ENCODE measurements at places on chromosomes 5 and 9.

DNA sequence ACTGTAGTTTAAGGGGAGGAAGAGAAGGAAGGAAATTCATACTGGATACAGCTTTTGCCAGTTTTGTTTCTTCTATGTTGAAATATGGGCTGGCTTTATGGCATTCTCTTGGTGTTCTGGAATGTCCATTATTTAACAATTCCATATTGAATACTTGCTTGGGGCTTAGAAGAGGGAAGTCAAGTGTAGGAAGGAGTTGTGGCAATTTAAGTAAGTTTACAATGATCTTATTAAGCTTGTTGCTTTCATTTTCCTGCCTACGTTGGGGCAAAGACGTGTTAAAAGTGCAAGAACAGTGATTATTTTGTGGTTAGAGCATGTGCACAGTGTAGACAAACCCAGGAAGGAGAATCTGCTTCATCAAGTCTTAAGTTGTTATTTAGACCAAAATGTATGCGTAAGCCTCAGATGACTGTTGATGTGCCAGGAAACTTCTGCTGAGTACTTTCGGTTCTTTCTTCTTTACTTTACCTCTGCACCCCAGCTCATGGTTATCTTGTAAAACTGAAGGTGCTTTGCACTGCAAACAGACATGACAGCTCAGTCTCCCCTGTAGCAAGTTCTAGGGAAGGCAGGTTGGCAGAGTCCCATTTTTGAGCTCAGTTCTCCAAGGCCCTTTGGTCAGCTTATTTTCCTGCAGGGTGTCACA lies 75.8 kb downstream of the F2RL2 start:
- H3K36me3 ChIP-seq, result peaks cover 5% of the 10 kb centered on the region
- H3K27me3 ChIP-seq, result peaks cover 6% of the 10 kb centered on the region
- no peak for DNase-seq
- H3K4me1 ChIP-seq, result peaks cover 4% of the 10 kb centered on the region
- H3K27ac ChIP-seq, result no peak overlapping the region

DNA sequence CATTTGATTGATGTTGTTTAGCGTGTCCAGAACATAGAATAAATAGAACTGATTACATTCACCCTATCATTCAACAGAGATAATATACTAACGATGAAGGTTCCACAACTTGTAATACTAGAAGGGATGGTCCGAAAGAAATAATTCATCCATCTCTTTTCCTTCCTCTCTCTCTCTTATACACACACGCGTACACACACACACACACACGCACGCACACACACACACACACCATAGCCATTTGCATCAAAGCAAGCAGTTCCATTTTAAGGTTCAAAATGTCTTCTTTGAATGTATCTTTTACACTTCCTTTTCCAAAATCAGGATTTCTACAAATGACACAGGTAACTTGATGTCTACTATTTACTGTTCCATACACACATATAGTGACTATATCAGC lies 887 bp downstream of the GDA start:
- no peak overlapping the region for H3K27ac ChIP-seq
- DNase-seq, result no peak
- peak overlapping the region; percentile 89 for H3K4me3 ChIP-seq
- H3K4me1 ChIP-seq, result no peaks in the 10 kb centered on the region

DNA sequence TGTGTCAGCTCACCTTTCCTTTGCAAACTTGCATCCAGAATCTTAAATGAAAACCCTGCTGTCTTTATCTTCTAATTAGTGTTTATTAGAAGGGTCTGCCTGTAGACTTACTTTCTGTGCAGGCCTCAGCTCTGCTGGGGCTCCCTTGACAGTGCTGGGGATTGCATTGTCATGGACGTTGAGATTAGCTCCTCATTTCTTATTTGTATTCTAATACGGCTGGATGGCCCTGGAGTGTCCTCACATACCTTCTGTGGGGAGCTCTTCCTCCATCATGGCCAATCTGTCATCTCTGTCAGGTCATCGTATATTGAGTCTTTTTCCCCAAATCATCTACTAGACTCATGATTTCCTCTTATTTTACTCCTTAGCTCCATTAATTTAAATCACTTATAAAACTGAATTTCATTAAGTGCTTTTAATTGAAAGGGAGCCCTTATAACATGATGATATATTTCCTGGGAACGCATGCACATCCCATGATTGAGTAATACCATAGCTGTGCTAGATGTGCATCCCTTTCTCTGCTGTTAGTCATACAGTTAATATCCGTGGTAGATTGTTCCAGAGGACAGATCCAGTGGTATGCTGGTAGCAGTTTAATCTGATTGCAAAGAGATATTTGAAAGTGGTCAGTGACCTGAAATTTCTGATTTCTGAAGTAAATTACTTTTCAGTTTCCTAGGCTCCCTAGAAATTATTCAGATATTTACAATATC lies 61.6 kb downstream of the ICE1 start:
- no peaks in the 10 kb centered on the region for H3K4me1 ChIP-seq
- DNase-seq, result no peak
- no peaks in the 10 kb centered on the region for H3K27me3 ChIP-seq
- H3K27ac ChIP-seq, result no peak overlapping the region
- H3K4me3 ChIP-seq, result no peak overlapping the region

- H3K4me3 ChIP-seq, result no peak overlapping the region
- peaks cover 2% of the 10 kb centered on the region for H3K4me1 ChIP-seq
- no peak overlapping the region for H3K27ac ChIP-seq
- H3K27me3 ChIP-seq, result peaks cover 2% of the 10 kb centered on the region
Measured at GRCh38 chr5:4212071-4212739, 616.6 kb downstream of the IRX1 start.

DNA sequence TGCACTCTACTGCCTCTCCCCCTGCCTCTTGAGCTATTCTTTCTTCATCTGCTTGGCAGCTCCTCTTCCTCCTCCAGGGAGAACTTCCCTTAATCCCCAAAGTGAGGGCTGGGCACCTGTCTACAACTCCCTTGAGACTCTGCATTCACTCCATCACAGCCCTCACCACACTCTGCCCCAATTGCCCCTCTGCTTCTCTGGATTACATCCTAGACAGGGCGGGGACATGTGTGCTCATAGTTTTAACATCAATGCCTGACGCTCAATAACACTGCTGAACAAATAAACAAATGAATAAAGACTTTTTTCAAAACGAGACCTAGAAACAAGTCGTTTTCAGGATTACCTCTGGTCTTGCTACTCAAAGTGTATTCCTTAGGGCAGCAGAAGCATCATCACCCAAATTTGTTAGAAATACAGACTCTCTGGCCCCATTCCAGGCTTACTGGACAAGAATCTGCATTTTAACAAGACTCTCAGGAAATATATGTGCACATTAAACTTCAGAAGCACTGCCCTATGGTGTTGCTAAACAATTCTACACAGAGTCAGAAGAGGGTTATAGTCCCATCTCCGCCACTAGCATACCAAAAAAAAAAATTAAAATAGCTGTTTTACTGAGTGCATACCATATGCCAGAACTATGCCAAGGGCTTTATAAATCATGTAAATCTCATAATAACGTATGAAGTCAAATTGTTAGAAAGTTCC lies 115.6 kb downstream of the CDK5RAP2 start:
- H3K36me3 ChIP-seq, result no peaks in the 10 kb centered on the region
- no peak overlapping the region for H3K4me3 ChIP-seq
- H3K27ac ChIP-seq, result no peak overlapping the region

DNA sequence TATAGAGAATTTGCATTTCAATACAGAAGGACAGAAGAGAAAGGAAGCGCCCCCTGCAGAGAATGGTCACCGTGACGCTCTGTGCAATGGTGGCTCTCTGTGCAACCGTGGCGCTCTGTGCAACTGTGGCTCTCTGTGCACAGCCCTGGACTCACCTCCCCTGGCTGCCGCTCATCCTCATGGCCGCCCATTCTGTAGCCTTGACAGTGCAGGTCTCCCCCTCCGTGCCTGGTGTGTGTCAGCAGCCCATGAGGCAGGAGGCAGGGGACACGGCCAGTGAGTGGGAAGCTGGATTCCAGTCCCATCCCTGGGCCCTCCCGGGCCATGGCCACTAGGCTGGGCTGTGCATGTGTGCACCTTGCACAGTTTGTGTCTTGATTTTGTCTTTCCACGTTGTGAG lies 12.0 kb downstream of the EXOC3 start:
- H3K4me1 ChIP-seq, result no peaks in the 10 kb centered on the region
- peaks cover 5% of the 10 kb centered on the region for H3K27me3 ChIP-seq
- no peak overlapping the region for H3K4me3 ChIP-seq
- H3K36me3 ChIP-seq, result peaks cover 48% of the 10 kb centered on the region

DNA sequence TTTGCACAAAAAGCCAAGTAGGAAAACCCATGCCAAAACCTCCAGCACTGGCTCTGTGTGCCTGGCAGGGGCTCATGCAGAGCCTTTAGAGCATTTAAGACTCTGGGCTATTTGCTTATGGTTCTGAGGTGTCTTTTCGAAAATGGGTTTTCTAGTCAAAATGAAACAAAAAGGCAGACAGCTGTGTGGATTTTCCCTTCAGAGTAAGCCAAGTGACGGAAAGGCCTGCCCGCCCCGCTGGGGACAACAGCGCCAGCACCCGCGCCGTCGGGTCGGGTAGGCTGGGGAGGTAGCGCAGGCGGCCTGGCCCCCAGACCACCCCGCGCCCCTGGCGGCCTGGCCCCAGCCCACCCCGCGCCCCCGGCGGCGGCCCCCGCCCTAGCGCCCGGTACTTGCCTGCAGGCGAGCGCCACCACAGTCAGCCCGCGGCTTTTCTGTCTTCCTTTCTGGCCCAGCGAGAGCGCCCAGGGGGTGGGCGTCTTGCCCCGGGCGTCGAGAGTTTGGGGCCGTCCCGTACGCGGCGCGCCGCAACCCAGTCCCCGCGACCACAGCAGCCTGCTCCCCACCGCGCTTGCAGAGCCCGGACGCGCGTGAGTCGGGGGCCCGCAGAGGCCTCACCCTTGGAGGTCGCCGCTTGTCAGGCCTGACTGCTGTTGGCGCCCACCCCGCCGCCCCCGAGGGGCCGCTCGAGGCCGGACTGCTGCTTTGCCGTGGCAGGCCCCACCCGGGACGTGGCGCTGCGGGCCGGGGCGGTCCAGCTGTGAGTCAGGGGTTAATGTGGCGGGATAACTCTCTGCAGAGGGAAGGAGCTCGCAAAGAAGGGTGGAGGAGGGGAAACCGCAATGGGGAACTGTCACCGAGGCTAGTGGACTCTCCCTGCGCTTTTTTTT lies at the start of gene TICAM2:
Gene TICAM2 (minus strand): TSS at position 779 of the 890 bp plus-strand sequence. CDS start 21,223 bp downstream, outside the sequence.
- H3K36me3 ChIP-seq, result no peaks in the 10 kb centered on the region
- peaks cover 9% of the 10 kb centered on the region for H3K4me1 ChIP-seq
- H3K27ac ChIP-seq, result peak within 1 kb of the TSS; percentile 68
- H3K27me3 ChIP-seq, result no peaks in the 10 kb centered on the region
- H3K4me3 ChIP-seq, result peak within 1 kb of the TSS; percentile 70

DNA sequence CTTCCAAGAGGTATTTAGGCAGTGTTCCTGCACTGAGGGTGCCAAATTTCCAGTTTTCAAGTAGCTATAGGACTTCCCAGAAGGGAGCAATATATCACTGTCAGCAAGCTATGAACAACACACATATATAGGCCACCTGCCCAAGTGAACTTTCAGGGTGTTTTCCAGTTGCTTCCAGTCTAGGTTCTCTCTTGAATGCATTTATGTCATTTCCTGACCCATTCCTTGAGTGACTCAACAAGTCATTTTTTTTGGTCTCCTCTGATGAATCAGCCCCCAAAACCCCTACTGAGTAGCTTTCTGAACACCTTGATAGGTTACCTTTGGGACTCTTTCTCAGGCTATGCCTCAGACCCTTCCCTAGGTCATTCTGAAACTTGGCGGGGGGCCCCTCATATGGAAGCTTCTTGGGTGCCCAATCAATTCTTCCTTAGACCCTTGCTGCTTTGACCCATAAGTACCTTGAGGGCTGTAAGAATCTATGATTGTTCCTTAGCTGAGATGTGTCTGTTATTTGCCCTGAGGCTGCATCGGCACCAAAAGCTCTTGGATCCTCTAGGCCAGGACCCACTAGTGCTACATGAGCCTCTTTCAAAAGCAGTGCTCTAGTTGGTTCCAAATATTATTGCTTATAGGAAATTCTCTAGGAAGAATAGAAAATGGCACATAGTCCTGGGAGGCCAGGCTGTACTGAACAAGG lies 12.4 kb downstream of the DNAJB5 start:
- no peak for DNase-seq
- H3K4me1 ChIP-seq, result peaks cover 2% of the 10 kb centered on the region
- H3K27me3 ChIP-seq, result peaks cover 14% of the 10 kb centered on the region
- no peak overlapping the region for H3K4me3 ChIP-seq

DNA sequence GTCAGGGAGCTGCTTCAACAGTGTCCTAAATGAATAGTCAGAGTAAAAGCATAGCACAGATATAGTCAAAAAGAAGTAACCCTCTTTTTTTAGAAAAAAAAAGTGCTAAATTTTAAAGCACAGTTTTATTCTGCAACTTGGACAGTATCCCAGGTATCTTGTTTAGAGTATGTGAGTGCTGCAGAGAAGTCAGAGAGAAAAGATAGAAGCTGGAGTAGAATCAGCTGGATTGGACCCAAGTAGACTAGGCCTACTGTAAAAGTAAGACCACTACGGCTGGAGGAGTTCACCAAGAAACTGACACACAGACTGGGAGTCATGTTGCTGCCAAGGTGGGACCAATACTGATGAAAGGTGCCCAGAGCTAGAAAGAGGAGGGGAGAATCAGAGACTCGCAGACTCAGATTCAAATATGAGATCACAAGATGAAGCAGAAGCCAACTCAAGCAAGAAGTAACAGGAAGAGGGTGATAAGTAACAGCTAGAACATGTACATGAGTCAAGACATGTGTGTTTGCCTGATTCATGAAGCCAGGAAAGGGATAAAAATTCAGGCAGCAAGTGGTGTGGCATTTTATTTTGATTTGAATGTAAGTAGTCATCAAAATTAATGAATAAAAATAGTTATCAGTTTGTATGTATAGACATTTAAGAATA lies 25.6 kb upstream of the TUSC1 start:
- H3K4me3 ChIP-seq, result no peak overlapping the region
- no peak for DNase-seq
- H3K4me1 ChIP-seq, result no peaks in the 10 kb centered on the region
- no peak overlapping the region for H3K27ac ChIP-seq
- no peaks in the 10 kb centered on the region for H3K27me3 ChIP-seq

- H3K4me1 ChIP-seq, result peaks cover 7% of the 10 kb centered on the region
- H3K4me3 ChIP-seq, result no peak overlapping the region
- no peak for DNase-seq
Measured at GRCh38 chr9:75930190-75930589, 39.7 kb downstream of the PCSK5 start.

DNA sequence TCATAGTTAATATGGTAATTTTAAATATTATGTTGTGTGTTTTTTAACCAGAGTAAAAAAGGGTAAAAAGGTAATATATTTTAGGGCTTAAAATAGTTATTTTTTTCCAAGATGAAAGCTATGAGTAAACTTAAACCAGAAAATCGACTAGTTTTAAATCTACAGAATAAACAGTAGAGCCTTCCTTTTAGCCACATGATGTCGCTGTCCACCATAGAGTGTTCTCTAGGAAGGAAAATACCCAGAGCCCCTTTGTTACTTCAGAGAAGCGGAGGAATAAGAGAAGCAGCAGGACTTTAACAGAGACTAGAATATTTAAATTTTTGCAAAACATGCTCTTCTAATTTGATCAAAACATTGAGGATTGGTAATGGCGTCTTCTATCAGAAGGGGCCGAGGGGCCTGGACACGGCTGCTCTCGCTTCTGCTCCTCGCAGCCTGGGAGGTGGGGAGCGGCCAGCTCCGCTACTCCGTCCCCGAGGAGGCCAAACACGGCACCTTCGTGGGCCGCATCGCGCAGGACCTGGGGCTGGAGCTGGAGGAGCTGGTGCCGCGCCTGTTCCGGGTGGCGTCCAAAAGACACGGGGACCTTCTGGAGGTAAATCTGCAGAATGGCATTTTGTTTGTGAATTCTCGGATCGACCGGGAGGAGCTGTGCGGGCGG lies at the start of gene PCDHA2:
Gene PCDHA2 (plus strand): TSS at position 258 of the 664 bp plus-strand sequence.
- DNase-seq, result no peak
- H3K36me3 ChIP-seq, result peaks cover 24% of the 10 kb centered on the region
- H3K4me3 ChIP-seq, result peak within 1 kb of the TSS; percentile 93
- H3K4me1 ChIP-seq, result no peaks in the 10 kb centered on the region
- H3K27me3 ChIP-seq, result no peaks in the 10 kb centered on the region

Data from glutamatergic neuron (in vitro differentiated cells).